ENCODE measurements at places on chromosomes 7 and 10.

DNA sequence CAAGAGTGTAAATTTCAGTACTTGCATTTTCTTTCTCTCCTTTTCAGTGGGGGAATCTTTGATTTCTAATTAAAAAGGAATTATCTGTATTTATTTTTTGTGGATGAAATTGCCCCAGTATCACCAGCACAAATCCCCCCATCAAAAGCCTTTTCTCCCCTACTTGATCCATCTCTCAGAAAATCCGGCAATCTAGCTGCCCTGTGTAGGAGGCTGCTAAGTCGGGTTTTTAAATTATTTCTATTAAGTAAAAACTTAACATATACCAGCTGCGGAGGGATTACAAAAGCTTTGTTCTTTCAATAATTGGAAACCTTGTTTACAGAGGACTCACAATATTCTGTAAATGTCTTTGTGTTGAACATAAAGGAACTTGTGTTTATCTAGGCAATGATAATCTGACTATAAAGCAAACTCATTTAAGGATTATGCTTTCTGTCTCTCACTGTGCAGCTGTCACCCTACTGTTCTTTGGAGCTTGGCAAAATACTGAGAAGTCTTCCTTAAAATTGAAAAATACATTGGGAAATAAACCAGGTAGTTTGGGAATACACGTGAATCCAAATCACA, 177.4 kb upstream of the PRR15 start:
- no peak for DNase-seq

DNA sequence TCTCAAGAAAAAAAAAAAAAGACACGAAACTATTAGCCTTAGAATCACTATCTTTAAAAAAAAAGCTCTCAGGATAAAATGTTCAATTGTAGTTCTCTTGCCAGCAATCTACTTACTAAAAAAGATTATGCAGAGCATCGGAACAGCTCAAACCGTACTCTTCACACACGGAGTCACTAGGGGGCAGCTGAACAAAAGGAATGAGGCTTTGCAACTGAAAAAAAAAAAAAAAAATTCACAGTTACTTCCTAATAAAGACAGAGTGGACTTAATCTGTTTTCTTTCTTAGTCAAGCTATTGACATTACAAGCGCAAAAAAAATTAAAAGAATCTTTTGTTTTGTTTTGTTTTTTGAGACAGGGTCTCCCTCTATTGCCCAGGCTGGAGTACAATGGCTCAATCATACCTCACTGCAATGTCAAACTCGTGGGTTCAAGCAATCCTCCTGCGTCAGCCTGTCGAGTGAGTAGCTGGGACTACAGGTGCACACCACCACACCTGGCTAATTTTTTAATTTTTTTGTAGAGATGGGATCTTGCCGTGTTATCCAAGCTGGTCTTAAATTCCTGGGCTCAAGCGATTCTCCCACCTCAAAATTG, 11.5 kb downstream of the PMS2 start:
- no peak for DNase-seq

DNA sequence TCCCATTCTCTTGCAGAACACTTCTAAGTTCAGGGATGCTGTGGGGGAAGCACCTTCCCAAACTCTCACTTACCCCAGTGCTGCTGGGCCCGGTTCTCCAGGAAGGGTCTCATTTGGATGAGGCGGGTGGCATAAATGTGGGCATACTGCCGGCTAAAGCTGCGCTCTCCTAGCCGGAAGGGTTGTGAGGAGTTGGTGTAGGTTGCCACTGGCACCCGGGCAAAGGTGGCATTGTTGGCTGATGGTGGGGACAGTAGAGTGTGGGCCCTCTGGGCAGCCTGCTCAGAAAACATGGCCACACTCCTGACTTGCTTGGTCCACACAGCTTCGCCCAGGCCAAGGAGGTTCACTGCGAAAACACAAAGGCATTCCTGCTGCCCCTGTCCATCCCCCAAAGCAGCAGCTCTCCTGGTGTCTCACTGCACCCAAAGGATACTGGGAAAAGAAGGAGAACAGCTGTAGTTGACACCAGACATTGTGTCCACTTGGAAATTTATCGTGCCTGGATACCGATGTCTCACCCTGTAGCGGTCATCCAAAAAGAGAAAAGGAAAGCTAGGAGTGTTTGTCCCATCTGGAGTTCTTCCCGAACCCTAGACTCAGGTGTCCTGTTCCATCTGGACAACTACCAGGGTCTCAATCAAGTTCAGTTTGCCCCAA, 1.5 kb downstream of the POLD2 start:
- DNase-seq = no peak

DNA sequence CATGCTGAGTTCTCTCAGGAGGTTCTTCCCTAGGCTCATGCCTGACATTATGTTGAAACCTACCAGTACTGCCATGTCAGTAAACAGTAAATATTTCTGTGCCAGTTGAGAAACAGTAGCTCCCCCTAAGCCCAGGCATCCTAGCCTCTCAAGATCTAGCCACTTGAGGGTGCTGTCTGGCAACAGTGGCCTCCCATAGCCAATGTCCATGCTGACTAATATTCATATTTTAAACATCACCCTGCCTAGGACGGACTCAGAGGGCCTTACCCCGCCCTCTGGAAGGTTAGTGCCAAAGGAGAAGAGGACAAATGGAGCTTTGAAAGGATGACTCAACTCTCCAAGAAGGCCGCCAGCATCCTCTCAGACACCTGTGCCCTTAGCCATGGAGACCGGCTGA, 7.7 kb downstream of the ACSM6 start:
- DNase-seq = no peak

DNA sequence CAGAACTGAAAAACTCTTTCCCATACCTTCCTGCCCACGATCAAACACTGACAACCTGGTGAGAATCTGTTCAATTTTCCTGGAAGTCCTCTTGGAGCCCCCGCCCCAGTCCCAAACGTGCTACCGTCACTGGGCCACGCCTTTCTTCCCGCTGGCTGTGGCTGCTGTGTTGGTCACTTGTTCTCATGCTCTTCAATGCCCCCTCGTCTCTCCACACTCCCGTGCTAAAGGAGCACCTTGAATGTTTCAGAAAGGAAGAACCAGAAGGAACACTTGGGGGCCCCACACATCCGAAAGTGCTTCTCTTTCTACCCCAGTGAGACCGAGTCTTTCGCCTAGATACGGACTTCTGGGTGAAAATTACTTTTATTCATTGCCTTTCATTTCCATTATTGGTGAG, 215.1 kb downstream of the DIP2C start:
- no peak for DNase-seq

DNA sequence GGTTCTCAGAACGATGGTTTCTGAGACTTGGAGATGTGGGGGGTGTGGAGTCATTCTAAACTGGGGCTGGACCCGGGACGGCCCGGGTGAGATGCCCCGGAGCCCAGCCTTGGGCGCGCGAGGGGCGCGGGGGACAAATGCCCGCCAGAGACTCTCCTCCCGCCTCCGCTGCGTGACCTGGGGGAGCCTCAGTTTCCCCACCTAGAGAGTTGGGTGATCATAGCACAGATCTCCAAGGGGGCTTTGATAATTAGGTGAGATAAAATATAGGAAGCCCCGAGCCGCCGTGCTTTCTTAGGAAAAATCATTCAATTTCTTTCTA, 658 bp upstream of the FZD8 start:
- no peak for DNase-seq

- peak; percentile 30 for DNase-seq
These were observed 201.0 kb upstream of the ADARB2 start for GRCh38 chr10:1938317-1938716.

- peak; percentile 38 for DNase-seq
These were observed 528 bp upstream of the TNRC18 start for GRCh38 chr7:5423976-5424748.

DNA sequence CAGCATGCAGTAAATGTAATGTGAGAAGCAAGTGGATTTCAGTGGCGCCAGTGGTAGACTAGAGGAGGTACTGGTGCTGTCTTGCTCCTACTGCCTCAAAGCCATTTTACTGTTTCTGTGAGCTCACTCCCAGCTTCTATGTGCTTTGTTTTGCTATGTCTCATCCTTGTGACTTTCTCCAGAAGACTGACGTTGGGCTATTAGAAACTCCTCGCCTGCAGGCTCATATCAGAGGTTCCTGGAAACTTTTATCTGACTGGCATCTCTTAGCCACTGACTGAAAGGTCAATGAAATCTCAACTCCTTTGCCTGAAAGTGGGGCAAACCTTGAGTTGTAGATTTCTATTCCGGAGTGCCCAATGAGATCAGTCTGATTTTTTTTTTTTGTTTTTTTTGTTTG, 66.4 kb upstream of the SORCS1 start:
- no peak for DNase-seq

- DNase-seq = no peak
These were observed 473.6 kb downstream of the PARD3 start for GRCh38 chr10:34341473-34341872.

DNA sequence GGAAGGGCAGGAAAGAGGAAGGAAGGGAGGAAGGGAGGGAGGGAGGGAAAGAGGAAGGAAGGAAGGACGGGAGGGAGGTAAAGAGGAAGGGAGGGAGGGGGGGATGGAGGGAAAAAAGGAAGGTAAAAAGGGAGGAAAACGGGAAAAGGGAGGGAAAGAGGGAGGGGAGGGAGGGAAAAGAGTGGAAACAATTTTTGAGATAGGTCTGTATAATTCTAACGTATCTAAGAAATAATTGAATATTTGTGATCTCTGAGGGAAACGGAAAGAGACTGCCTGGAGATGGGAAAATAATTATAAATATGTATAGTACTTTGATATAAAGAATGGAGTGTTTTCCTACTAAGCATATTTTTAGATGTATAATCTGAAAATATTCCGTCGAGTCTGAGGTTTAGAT, 158.2 kb upstream of the FOXK1 start:
- DNase-seq = no peak

- DNase-seq = no peak
These were observed 161.4 kb upstream of the MDFIC start for GRCh38 chr7:114760477-114760876.

- no peak for DNase-seq
These were observed 85.5 kb upstream of the ZNF800 start for GRCh38 chr7:127478024-127478355.

Data from T-helper 2 cell (primary cell).